ENCODE measurements at places on chromosomes 2 and 18.

DNA sequence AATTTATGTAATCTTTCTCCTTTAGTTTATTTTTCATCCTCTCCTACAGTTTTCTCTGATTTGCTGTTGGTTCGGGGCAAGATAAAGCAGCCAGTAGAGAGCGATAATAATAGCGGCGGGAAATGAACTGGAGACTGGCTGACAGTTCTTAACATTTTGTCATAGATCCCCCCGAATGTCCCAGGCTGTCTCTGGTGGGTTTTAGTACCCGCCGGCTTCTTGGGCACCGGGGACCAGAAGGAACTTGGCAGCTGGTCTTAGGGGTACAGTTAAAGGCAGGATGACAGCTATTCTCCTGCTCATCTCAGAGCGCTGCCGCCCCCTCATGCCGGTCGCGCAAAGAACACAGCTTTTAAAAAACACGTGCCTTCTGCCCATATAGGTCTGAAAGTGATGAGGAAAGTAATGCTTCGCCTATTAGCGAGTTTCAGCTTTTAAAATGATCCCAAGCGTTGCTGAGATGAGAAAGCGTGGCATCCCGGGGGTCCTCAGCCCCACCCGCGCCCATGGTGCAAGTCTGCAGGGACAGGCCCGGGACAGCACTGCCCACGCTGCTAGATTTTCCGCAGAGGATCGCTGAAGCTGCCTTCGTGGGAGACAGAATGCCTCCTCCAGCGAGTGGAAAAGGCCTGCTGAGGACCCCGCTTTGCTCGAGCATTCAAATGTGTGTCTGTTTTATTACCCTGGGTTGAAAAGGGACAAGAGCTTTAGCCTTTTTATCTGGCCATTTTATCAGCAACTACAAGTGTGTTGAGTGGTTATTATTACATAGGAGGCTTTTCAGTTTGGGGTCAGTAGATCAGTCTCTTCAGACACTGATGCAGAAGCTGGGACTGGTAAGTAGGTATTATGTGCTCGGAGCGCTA is 3.8 kb downstream of the ONECUT2 start:
- DNase-seq: no peak

GRCh38 chr2:75431276-75431675 is 129.5 kb downstream of the EVA1A start:
- DNase-seq: no peak

- DNase-seq: no peak
Measured at GRCh38 chr2:217162533-217162932, 302.7 kb upstream of the TNP1 start.

GRCh38 chr18:59881728-59882656 is 17.8 kb upstream of the PMAIP1 start:
- DNase-seq: no peak

- no peak for DNase-seq
Measured at GRCh38 chr18:29171892-29172755, 995.2 kb upstream of the CDH2 start.

GRCh38 chr2:212289301-212289700 is 249.3 kb downstream of the ERBB4 start:
- DNase-seq: no peak

GRCh38 chr2:24830351-24830750 is 37.1 kb downstream of the CENPO start:
- DNase-seq: no peak

GRCh38 chr2:16785149-16785548 is 119.5 kb upstream of the CYRIA start:
- DNase-seq: no peak

GRCh38 chr2:222609381-222609780 is 46.5 kb downstream of the FARSB start:
- DNase-seq: no peak

DNA sequence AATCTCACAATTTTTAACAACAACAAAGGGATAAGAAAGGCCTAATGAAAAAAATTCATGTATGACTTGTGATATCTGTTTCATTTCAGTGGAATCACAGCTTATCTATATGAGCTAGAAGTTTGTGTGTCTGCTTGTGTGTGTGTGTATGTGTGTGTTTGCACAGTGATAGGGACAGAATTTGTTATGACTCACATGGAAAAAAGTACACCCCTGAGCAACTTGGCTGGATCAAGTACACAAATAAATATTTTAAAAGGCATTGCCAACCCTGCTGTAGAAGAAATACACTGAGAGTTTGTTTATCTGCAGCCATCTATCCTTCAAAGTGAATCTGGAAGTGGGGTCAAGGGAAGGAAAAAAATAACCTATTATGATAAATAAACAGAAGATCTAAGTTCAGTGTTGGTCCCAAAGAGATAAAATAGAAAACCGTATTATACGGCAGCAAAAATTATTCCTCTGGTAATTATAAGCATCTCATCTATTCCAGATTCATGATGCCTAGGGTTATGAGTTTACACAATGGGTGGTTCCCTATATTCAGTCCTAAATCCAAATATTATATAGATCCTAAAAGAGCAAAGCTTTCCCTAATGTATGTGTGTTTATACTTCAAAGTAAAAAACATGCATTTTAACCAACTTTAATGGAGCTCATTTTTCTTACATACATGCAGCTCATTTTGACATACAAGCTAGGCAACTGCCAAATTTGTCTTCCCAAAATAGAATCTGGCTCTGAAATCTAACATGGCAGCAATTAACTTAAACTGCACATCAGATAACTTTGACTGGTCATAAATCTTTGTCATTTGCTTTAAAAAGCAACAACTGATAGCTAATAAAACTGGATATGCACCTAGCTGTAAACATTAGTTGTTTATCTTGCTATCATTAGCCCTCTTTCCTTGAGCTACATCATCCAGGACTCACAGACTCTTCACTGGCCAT is 420.6 kb downstream of the IRS1 start:
- DNase-seq: no peak

- no peak for DNase-seq
Measured at GRCh38 chr2:239814861-239815601, 210.1 kb downstream of the NDUFA10 start.
